ENCODE measurements at places on chromosomes 13 and 19.

DNA sequence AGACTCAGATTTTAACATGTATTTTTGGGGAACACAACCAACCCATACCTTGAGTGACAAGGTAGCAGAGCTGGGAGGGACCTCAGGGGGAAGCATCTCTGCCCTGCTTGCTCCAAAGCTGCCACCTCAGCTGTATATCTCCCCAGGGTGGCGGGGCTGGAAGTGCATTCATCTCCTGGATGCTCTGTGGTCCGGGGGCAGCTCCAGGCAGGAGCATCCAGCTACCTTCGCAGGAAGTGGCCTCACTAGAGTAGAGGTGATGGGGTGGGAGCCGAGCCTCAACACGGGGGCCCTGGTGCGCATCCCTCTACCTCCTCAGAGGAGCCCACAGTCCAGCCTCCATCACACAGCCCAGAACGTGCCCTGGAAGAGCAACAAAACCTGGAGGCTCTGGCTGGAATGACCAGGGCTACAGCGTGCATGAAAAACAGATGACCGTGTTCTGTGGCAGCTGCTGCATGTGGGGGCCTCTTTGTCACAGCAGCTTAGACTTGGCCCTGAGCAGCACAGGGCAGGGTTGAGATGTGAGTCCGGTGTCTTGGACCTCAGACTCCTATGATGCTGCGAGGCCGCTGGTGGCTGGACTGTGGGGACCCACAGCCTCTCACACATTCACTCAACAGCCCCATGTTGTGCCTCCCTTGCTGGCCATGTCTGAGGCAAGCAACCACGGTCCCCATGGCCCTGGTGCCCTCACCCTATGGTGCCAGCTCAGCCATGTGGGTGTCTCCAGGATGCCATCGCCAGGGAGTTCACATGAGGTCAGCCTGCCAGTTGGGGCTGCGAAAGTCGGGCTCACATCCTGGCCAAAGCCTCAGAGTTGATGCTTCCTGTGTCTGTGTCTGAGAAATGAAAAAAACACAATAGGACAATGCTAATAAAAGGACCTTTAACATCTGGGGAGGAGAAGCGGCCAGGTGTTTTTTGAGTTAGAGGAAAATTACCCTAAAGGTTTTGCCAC, 17.1 kb upstream of the GAS6 start:
- DNase-seq: no peak

GRCh38 chr19:23415561-23416191, 20.4 kb upstream of the ZNF91 start:
- no peak for DNase-seq

DNA sequence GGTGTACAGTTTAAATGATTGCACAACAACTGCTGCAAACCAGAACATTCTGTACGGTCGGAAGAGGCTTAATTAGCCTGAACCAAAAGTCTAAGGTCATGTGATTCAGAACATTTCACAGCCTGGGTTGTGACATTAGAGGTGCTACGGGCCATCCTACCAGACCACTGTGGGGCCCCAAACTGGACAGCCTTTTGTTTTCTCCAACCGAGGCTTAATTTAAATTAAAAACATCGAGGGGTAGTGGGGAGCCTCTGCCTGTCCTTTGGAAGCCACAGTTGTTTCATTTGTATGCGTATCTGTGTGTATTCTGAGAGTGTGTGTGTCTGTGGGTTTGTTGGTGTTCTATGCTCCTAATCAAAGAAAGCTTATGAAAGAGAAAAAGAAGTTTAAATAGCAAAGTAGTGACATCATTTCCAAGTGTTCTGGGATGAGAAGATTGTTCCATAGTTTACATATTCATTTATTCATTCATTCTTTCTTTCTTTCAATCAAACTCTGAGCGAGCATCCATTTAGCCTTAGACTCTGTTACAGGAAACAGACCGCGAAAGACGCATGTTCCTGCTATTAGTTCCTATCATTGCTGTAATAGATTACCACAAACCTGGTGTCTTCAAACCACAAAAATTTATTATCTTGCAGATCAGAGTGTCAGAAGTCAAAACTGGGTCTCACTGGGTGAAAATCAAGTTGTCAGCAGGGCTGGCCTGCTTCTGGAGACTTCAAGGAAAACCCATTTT, 444.8 kb downstream of the FOXO1 start:
- DNase-seq: peak; percentile 90

GRCh38 chr13:73827434-73827833, 306.8 kb downstream of the KLF12 start:
- DNase-seq: no peak

- no peak for DNase-seq
Observed at GRCh38 chr19:35226748-35227147, 1.8 kb downstream of the FAM187B start.

- DNase-seq: peak; percentile 54
Observed at GRCh38 chr19:55579766-55580621, 654 bp downstream of the ZNF579 start.

DNA sequence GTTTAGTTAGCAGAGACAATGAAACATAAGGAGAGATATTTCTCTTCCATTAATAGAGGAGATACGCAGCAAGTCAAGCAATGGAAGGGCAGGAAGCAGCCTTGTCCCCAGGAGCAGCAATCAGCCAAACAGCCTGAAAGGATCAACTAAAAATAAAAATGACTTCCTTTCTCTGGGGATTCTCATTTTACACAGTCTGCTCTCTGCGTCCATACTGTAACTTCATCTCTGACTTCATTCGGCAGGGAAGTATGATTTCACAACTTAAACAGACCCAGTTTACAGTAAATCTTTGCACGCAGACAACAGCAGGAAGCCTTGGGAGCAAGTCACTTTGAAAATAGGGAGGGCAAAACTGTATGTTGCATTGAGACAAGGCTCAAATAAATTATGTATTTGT, 826.7 kb downstream of the DIAPH3 start:
- no peak for DNase-seq

- DNase-seq: no peak
Observed at GRCh38 chr13:113157206-113157928, 1.1 kb upstream of the PROZ start.

- no peak for DNase-seq
Observed at GRCh38 chr19:37243206-37243632, 25.2 kb downstream of the ZNF383 start.

DNA sequence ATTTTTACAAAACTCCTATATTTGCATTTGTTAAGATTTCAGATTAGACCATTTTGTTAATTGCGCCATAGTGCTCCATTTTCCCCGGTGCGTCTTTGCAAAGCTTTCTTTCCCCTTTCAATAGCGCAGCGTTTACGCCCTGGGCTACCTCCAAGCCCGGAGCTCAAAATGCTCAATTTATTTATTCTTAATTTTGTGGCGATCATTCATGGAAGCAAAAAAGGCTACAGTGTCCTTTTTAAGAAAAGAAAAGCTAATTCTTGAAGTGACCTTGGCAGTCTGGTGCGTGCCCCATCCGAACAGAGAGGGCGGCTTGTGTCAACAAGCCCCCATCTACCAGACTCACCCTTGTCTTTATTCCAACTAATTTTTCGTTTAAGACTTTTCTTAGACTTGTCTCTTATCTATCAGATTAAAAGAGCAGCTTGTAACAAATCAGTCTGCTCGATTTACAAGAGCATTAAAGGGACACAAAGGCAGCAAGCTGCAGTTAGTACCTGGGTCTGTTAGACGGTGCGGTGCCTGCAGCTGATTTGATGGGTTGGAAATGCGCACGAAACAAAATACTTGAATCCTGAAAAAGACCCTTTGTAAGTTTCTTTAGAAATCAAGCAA, 30.1 kb downstream of the GSX1 start:
- DNase-seq: no peak

DNA sequence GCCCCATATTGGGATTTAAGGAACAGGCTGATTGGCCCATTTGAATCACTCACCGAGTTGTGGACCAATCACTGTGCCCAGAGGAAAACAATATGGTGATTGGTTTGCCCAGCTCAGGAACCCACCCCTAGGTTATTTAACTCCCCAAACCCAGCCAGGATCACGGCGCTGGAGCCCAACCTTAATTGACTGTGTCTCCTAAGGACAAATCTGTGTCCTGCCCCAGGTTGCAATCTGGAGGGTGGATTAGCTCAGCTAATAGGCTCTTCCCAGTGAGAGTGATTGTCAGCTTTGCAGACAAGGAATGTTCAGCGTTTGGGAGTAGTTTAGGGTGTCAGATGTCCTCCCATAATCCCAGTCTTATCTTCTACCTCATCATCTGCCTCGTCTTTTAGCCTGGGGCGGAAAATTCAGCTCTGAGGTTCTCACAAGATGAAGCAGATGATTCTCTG, 3.5 kb upstream of the ZNF358 start:
- no peak for DNase-seq

DNA sequence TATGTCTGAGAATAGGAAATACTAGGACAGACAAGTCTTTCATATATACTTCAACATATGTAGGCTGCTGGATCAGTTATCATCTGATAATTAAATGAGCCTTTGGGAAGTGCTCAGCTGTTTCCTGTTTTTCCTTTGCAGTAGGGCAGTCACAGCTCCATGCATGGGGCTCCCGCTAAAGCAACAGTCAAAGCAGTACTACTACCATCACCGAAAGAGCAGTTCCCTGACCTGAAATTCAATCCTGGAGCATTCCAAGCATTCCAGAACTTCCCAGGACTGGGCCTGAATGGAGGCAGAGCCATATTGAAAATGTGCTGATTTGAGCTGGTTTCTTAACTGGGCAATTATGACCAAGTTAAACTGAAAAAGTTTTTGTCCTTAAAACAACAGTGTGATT, 20.5 kb downstream of the MICU2 start:
- peak; percentile 16 for DNase-seq

GRCh38 chr19:16069813-16070365, 6.4 kb upstream of the TPM4 start:
- no peak for DNase-seq

DNA sequence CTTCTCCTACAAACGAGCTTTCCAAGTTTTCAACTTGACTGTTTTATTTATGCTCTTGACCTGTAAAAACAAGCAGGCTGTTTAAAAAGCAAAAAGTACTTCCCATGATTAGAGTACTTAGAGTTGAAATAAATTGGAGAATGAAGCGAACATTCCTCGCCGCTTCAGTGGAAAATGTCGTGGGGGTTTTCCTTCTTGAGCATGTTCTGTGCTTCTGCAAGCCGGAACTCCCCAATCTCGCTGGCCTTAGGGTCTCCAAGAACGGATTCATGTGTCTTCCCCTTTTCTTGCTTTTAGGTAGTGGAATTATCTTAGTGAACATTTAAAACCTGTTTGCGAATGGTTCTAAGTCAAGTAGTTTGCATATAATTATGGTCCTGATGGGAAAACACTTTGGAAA, 103.6 kb upstream of the ZNF536 start:
- DNase-seq: no peak

- no peak for DNase-seq
Observed at GRCh38 chr13:110875241-110875640, 39.6 kb downstream of the ANKRD10 start.

Data from kidney glomerular epithelial cell (primary cell).